ENCODE measurements at places on chromosomes 2 and 18. TPM values are rescaled to one million over a fixed set of nuclear protein-coding genes. Genes with fewer than 3 reads are reported as not detected.

ALPG gene
- not detected for total RNA-seq

AQP12B gene
- 0.58 TPM for total RNA-seq

AGXT gene
- not detected for total RNA-seq

ZNF397 gene
- 38.1 TPM for total RNA-seq

PARD6G gene
- total RNA-seq, result 18.3 TPM

ARHGAP15 gene
- 25.2 TPM for total RNA-seq

RGPD4 gene
- total RNA-seq, result not detected

ITGA4 gene
- 51.7 TPM for total RNA-seq

ERFE gene
- 5.1 TPM for total RNA-seq

AQP4 gene
- 0.93 TPM for total RNA-seq

MAP3K20 gene
- 44.0 TPM for total RNA-seq

HTR2B gene
- total RNA-seq, result 16.9 TPM

PRSS56 gene
- 0.18 TPM for total RNA-seq

SKOR2 gene
- not detected for total RNA-seq

CYP27A1 gene
- total RNA-seq, result 45.4 TPM

CAPN14 gene
- total RNA-seq, result 0.12 TPM

DOK1 gene
- total RNA-seq, result 10.5 TPM

CHRNG gene
- total RNA-seq, result 9.5 TPM

DES gene
- total RNA-seq, result 582 TPM

SPC25 gene
- total RNA-seq, result 4.3 TPM

ADCY3 gene
- 52.3 TPM for total RNA-seq

DNAJC27 gene
- 8.7 TPM for total RNA-seq

TUBA4B gene
- total RNA-seq, result not detected

FEV gene
- total RNA-seq, result 1.3 TPM

FAP gene
- 17.2 TPM for total RNA-seq

NEB gene
- 313 TPM for total RNA-seq

AMER3 gene
- total RNA-seq, result 0.23 TPM

PJVK gene
- 5.1 TPM for total RNA-seq

TWIST2 gene
- 10.7 TPM for total RNA-seq

ANKRD36C gene
- 111 TPM for total RNA-seq

LIMS1 gene
- 77.7 TPM for total RNA-seq

MAP3K19 gene
- total RNA-seq, result 0.12 TPM

SLC5A7 gene
- total RNA-seq, result 0.53 TPM

GDF7 gene
- total RNA-seq, result 14.5 TPM

METTL8 gene
- total RNA-seq, result 9.3 TPM

CYTIP gene
- 16.8 TPM for total RNA-seq

KCNS3 gene
- total RNA-seq, result 13.1 TPM

STPG4 gene
- not detected for total RNA-seq

RPRD1A gene
- 52.8 TPM for total RNA-seq

DHX57 gene
- 22.2 TPM for total RNA-seq

COL4A4 gene
- 38.8 TPM for total RNA-seq

ADAM23 gene
- total RNA-seq, result 3.9 TPM

PPIL3 gene
- 55.1 TPM for total RNA-seq

DYNAP gene
- not detected for total RNA-seq

UPP2 gene
- total RNA-seq, result 2.4 TPM

MAPK4 gene
- 5.1 TPM for total RNA-seq

PLB1 gene
- total RNA-seq, result 2.6 TPM

L3MBTL4 gene
- 10.7 TPM for total RNA-seq

DNAJC5G gene
- 0.12 TPM for total RNA-seq

KCNIP3 gene
- 13.4 TPM for total RNA-seq

TLX2 gene
- not detected for total RNA-seq

SLC38A11 gene
- 3.2 TPM for total RNA-seq

PARD3B gene
- total RNA-seq, result 44.8 TPM
